Endodermal cell (in vitro differentiated cells): ENCODE measurements at places on chromosomes 7 and 10.

DNA sequence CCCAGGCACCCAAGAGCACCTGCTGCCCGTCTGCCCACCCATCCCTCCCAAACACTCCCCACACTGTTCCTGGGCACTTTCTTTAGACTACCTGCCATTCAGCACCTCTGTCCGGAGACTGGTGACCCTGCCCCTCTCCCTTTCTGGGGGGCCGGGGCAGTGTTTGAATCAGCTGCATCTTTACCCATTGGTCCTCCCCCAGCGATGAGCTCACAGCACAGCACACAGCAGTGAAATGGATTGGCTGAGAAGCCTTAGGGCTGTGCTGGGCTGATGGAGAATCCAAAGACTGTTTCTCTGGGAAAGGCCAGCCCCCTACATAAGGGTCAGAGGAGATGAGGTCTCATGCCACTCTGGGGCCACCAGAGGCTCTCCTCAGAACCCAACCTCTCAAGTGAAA is 40.2 kb downstream of the VWA2 start:
- no peak for DNase-seq

- DNase-seq = no peak
Observed at GRCh38 chr10:3701491-3701890, 83.5 kb downstream of the KLF6 start.

DNA sequence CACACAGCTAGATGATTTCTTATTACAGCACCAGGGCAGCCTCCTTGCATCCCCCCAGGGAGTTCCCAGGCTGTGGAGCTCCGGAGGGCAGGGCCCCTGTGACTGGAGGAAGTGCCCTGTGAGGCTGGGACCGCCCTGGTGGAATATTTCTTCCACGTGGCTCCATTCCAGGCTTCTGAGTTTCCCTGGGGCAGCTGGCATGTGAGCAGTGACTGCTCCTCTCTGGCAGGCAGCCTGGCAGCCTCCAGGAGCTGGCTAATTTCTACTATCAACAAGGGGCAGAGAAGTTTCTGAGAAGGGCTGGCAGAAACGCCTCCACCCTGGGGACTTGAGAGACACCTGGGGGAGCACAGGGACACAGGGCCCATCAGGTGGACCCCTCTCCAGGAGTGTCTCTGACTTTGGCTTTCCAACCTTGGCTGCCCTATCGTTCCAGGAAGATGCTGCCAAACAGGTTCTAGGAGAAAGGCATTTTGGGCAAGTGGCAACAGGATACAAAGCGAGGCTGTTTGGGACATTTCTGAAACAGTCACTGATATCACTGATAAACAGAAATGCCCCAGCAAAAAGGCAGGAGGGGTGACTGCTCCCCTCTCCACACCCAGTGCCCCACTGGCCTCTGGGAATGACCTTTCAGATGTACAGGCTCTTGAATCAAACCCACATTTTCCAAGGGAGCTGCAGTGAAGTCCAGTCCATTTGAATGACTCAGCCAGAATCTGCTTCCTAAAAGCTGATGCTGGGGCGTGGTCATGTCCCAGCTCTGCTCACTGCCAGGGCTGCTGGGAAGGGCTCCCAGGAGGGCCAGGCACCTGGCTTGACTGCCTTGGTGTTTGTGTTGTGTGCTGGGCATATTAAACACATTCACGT is 16.1 kb downstream of the MYOF start:
- DNase-seq = no peak

- DNase-seq = no peak
Observed at GRCh38 chr7:149329766-149330334, 67.9 kb downstream of the ZNF783 start.

DNA sequence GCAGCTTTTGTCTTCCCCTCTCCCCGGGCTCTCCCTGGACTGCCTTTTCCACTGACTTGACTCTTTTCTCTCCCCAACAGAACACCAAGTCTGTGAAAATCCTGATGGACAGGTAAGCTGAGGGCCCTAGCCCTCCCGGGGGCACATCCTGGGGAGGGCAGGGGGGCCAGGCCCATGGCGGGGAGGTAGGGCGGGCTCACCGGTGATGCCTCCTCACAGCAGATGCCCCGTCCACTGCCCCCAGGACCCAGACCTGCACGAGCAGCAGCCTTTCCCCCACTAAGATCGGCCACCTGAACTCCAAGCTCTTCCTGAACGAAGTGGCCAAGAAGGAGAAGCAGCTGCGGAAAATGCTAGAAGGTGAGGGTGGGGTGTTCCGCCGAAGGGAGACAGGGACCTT is 11.7 kb downstream of the TRIM8 start:
- DNase-seq = no peak

DNA sequence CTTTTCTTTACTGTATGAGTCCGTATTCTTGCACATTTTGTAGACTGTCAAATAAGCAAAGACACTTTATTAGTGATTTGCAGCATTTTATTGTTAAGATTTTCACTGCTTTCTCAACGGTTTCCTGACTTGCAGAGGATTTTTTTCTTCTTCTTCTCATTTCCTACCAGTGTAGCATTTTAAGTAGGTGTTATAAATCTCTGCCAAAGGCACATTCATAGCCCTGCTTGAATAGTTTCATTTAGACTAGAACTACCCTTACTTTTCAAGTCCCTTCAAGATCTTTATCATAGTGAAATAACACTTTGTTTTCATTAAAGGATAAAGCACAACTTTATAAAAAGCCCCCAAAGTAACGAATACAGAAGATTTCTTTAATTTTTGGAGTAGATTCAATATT is 271.4 kb downstream of the TSPAN12 start:
- no peak for DNase-seq
